ENCODE measurements at places on chromosomes 12 and 14.

- no peak for DNase-seq
These were observed 6.0 kb upstream of the PGF start for GRCh38 chr14:74961238-74961911.

DNA sequence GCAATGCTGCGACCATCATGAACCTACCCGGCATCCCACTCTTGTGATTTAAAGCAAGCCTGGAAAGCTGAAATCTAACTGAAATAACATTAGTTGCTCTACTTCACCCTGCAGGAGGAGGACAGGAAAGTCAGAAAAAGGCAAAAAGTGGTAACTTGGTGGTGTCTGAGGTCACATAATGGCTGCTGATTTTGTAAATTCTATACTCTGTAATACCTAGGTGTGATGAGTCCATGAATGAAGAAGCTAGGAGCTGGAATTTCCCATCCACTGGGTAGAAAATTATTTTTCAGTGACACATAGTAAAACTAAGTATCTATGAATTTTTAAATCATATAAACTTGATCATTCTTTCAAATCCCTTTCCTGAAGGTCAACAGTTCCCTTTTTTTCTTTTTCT is 183.8 kb downstream of the FOXN3 start:
- DNase-seq, result no peak

DNA sequence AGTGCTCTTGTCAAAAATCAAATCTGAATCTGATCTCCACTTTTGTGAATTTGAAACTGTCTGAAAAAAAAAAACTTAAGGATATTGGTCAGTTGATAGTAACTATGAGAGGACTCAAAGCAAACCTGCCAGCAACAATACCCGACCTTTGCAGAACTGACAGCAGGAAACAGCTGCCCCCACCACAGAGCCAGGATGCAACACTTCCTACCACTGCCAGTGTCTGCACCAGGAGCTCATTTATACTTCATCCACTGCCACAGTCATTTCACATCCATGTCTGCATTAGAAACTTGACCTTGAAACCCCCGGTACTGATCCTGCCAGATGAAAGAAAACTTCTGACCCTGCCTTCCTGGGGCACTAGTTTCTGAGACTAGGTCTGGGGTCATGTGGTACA is 27.4 kb upstream of the RXYLT1 start:
- DNase-seq, result no peak

- DNase-seq, result no peak
These were observed 950.1 kb downstream of the VRK1 start for GRCh38 chr14:97747316-97747715.

DNA sequence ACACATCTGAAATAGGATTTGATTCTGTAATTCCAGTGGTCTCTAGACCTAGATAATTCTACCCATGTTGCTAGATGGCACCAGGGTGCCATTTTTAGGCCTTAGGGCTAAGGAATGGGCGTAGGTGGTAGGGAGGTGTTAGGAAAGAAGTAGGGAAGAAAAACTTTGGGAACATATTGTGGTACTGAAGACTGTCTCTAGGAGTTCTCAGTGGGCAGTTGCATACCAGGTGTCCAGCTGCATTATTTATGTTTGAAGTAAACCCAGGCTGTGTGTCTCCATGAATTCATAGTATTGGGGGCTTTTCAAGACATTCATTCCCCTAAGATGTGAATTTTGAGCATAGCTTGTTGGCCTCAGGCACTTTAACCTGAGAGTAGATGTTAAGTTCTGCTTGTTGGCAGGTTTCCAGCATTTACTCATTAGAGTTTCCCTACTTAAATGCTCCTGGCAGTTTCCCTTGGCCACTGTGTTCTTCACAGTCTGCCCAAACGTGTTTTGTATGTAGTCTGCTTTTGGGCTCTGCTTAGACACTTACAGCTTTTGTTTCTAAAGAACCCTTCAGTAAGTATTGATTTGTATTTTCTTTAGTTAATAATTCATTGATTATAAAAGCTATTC is 31.5 kb upstream of the CCT2 start:
- no peak for DNase-seq

DNA sequence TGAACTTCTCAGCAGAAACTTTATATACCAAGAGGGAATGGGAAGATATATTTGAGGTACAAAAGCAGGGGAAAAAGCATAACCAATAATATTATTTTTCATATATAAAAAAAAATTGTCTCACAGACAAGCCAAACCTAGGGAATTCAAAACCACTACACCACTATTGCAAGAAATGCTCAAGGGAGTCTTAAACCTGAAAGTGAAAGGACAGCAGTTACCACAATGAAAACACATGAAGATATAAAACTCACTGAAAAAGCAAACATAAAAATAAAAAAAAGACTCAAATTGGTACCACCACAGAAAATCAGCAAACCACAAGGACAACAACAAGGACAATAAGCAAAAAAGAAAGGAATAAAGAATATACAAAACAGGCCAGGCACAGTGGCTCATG is 131.9 kb downstream of the CEP128 start:
- DNase-seq, result no peak

GRCh38 chr12:126210448-126210847 is 1145.2 kb downstream of the AACS start:
- DNase-seq, result no peak

DNA sequence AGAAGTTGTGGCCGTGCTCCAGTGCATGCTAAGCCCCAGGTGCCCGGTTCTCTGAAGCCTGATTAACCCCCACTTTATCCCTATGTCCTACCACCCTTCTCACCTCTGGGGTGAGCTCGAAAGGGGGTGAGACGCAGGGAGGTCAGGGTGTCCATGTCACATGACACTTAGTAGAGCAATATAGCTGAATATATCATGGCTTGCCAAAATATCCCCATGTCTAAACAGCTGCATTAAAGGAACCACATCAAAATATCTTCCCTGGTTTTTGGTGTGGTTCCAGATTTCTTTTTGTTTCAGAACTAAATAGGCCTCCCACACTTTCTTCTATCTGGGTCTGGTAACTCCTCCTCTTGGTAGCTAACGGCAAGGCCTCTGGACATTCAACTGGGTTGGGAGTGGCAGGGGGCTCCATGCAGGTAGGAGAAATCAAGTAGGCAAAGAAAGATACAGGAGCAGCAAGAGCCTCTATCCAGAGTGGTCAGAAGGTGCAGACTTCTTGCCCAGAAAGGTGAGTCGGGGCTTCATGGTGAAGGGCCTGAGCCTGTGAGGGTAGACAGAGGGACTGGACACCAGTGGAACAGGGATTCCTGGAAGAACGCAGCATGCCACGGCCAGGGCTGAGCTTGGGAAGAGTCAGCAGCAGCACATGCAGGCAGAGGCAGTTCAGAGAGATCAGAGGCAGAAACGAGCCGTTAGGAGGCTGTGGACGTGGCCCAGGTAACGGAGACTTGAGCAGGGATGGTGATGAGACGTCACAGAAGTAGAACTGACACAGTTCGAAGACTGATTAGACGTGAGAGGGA is 202.8 kb upstream of the DIO3 start:
- no peak for DNase-seq

- no peak for DNase-seq
These were observed 40.3 kb downstream of the IFNG start for GRCh38 chr12:68119250-68119649.

GRCh38 chr12:132622437-132623071 is 4.0 kb downstream of the P2RX2 start:
- DNase-seq, result no peak

DNA sequence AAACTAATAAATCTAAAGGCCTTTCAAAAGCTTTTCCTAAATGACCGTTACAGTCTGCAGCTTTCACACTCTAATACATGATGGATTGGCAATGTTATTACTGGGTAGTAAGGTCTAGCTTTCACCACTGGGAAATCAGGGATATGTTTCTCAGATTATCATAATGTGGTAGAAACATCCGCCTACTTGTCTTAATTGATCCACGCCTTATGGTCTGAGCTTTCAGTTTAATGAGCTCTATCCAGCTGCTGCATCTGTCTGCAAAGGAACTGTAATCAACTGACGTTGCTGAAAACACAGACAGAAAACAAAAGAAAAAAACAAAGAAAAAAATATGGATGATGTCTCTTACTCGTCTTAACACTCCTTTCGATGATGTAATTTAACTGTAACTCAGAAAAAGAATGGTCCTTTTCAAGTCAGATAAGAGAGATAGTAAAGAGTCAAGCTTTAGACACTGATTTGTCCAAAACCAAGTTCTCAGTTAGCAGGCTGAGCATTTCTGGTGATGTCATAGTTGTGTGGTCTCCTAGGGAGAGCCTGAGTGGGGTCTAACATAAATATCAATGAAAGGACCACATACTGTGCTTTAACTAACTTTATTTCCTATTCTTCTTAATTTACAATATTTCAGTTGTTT is 85.9 kb downstream of the C2CD5 start:
- no peak for DNase-seq

DNA sequence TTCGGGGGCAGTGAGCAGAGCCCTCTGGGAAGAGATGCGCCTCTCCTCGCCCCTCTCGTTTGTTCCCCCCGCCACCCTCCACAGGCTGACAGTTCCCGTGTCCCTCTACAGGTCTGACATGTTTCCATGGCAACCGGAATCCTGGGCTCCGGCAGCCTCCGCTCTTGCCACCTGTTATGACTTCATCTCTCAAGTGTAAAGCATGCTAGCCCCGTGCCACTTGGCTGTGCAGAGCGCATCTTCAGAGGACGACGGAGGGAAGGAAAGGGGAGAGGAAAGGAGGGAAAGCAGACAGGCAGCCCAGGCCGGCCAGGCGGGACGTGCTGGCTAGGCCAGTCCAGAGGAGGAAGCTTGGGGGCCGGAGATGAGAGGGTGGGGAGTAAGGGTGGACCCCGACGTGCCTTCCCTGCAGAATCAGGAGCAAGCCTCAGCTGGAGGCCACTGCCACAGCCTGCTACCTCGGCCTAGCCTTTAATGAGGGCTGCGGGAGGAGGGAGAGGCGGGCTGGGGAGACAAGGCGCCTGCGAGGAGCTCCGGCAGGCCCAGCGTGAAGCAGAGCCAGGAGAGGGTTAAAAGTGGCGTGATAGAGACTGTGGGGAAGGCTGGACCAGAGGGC is 214.3 kb downstream of the DPF3 start:
- DNase-seq, result no peak

- DNase-seq, result no peak
These were observed 264.2 kb downstream of the TMEM132C start for GRCh38 chr12:128531170-128531569.

DNA sequence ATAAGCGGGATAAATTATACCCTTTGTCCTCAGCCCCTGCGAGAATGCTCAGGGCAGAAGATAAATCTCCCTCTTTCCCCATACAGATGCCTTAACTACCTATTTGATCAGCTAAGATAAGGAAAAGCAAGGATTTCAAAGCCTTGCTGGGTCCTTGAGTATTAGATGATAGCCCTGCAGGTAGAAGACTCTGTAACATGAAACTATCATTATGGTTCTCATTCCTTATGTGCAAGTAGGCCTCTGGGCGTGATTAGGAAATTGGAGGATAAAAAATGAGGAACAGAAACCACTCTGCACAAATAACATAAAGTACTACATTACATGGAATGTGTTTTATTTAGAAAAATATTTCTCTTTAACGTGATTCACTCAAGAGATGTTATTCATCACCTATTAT is 14.5 kb upstream of the WDR89 start:
- no peak for DNase-seq

DNA sequence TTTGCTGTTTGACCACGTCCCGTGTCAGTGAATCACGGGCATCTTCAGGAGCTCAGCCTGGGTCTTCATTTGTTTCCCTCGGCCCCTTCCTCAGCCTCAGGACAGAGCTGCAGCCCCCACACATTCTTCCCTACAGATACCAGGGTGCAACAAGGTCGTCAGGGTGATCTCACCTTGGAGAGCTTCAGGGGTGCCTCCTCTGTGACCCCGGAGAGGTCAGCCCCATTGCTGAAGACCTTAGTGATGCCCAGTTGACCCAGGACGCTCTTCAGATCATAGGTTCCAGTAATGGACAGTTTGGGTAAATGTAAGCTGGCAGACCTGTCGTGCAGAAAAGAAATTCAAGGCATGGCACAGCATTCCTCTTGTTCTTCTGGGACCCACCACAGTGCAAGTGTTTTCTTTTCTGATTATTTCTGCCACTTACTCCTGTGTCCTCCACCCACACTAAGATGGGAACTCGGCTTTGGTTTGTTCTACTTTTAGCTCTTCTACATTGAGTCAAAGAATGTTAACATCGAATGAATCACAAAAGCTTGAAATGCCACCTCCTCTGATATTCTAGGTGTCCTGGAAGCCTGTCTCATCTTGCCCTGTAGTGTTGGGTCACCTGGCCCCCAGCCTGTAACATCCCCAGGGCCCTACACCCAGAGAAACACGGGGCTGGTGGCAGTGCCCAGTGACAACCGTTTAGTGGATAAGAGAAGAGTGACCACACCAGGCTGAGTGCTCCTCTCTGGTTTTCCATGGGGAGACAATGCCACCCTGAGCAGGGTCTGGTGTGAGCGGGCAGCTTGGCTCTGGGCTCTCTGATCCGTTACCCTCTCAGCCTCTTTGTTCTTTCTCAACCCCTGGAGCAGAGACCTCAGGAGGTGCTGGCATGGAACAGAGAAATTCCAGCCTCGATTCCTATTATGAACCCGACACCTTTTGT is 8.8 kb downstream of the SERPINA1 start:
- no peak for DNase-seq

DNA sequence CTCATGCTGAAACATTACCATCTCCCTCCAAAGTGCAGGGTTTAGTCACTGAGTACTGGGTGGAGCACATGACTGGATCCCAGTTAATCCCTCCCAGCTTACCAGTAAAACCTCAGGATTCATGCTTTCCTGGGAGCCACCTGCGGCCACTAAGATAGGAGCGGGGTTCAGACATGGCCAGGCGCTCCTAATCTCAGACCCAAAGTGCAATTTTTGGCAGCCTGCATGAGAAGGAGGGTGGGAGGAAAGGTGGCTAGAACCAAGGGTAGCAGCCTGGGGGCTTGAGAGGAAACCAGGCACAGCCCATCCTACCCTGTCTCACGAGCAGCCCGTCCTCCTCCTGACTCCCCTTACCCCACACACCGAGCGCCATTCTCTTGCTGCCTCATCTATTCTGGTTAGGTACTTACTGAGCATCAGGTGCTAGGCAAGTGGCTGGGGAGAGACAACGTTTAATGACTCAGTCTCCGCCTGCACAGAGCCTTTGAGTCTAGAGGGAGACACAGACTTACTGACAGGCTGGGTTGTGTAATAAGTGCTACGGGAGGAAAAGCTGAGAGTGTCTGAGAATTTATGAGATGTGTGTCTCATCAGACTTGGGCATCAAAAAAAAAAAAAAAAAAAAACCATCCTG is 9.9 kb downstream of the GPRC5A start:
- DNase-seq, result no peak

DNA sequence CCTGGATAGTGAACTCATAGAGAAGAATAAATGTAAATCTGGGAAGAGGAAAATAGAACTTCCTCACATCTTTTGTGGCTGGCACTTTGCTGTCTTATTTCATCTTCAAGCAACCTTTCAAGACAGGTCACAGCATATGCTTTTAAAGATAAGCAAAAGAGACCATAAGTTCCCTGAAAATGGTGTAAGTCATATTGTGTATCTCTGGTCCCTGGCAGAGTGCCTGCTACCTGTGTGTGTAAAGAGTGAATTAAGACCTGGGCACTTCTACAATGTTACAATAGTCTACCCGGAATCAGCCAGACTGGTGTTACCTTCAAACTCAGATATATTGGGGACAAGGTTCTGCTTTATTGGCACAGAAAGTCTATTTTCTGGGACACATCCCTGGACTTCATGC is 168.8 kb downstream of the SLC2A13 start:
- DNase-seq, result no peak

All from central memory CD4-positive, alpha-beta T cell (primary cell).